Amniotic epithelial cell (primary cell): ENCODE measurements at places on chromosomes 5 and 9.

- peak; percentile 5 for DNase-seq
Measured at GRCh38 chr5:78095125-78095524, 199.4 kb downstream of the AP3B1 start.

DNA sequence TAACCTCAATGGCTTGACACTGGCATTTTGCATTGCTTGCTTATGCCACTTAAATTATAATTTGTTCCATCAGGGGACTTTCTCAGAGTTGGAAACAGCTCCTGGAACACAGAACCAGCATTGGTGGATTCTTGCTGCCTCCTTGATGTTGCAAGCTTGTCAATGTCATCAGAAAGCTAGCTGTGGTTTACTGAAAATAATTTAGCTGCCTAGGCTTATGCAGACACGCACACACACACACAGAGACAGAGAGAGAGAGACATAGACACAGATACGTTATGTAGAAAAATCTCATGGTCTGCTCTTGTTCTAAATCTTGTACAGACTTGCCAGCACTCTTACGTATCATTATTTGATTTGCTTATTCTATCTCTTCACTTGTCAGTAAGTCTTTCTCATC lies 78.0 kb downstream of the HMHB1 start:
- DNase-seq: peak; percentile 94

DNA sequence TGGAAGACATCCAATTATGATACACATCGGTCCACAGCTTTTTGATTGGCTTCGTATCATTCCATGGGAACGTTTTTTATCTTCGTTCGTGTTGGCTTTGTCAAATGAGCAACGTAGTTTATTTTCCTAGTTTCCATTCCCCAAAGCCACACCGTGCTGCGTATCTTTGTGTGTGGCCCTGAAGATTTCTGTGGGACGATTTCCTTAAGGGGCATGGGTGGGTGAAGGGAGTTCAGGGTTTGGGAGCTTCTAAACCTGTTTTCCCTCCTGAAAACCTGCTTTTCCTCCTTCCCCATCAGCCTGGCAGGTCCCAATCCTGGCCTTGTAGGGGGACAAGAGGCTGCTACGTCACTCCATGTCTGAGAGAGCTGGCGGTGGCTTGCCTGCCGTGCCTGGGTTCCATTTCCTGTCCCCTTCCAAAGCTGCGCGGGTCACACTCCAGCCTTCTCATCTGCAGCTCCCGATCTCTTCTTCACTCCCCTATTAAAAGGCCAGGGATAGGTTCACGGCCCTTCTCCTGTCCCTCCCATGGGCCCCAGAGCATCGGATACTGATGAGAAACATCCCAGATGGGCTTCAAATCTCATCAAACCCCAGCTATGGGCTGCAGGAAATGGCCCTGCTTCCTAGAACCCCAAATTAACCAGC lies 23.5 kb upstream of the ASS1 start:
- DNase-seq: no peak

DNA sequence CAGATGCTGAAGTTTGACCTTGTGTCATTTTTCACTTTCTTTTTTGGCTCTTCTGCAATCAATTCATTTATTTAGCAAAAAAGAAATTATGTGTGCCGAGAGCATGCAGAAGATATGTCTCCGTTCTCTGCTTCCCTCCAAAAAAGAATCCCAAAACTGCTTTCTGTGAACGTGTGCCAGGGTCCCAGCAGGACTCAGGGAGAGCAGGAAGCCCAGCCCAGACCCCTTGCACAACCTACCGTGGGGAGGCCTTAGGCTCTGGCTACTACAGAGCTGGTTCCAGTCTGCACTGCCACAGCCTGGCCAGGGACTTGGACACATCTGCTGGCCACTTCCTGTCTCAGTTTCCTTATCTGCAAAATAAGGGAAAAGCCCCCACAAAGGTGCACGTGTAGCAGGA lies 2.4 kb downstream of the FGFR4 start:
- no peak for DNase-seq

- DNase-seq: no peak
Measured at GRCh38 chr9:91359083-91359482, 2.6 kb downstream of the AUH start.

- no peak for DNase-seq
Measured at GRCh38 chr9:121771851-121772599, 120.6 kb downstream of the DAB2IP start.

DNA sequence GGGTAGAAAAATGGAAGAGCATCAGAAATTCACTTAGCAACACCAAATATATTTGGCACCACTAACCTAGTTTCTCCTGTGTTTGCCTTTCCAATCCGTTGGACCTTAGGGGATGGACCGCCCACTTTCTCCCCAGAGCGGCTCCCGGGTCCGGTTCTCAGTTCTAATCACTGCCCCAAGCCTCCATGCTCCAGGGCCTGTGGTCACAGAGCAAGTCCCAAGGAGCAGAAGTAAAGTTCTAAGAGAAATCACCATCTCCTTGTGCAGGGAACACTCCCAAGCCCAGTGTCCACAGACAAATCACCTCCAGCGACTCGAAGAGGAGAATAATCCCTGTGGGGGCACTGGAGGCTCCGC lies 728 bp upstream of the SLC1A1 start:
- DNase-seq: no peak

DNA sequence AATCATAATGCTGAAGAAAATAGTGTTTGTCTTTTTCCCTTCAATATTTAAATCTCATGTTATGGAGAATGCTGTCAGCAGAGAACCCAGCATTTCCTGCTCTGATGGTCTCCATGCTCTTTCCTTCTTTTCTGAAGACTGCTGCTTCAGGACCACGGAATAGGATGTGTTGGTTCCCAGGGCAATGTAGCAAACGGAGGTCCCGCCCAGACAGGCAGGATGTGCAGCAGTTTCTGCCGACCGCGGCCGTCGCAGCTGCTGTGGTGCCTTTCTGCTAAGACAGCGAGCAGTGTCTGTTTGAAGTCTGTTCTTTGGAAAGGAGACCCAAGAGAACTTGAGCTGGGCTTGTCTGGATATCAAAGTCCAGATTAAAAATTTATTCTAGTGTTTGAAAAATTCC lies 654.3 kb downstream of the CCDC171 start:
- peak; percentile 65 for DNase-seq

- DNase-seq: peak; percentile 92
Measured at GRCh38 chr9:116075191-116075590, 78.4 kb upstream of the PAPPA start.
